Caco-2 (cell line): ENCODE measurements at places on chromosomes 1 and 21. TPM values are rescaled to one million over a fixed set of nuclear protein-coding genes. Genes with fewer than 3 reads are reported as not detected.

The TLCD4 gene
- total RNA-seq = 14.1 TPM in 2 replicates

The LEMD1 gene
- total RNA-seq = not detected in 2 replicates

The S100A3 gene
- total RNA-seq = 0.61 and 0.84 TPM in 2 replicates

The LRRC53 gene
- not detected in 2 replicates for total RNA-seq

DNA sequence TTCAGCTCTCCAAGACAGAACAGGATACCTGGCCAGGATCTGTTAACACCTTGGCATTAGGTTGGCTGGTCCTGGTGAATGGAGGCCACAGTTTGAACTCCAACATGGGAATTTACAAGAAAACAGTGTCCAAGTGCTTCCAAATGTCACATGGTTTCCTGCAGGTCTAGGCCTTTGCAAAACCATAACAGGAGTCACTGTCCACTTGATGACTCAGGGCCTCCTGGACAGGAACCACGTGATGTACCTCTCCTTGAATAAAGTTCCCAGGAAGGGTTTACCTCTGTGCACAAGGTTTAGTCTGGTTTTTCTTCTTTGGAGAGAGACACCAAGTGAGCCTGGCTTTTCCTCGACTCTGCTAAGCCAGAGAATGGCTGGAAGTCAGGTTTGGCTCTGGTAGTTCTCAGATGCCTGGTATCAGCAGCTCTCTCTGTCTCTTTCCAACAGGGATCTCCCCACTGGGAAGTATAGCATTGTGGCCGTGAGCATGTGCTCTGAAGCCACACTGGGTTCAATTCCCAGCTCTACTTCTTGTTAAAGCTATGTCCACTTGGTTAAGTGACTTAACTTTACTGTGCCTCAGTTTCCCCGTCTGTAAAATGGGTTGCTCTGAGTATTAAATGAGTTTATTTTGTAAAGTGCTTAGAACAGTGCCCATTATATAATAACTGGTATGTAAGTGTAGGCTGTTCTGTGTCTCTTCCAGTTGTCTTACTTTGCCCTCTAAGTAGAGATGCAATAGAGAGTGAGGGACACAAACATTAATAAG lies 27.3 kb upstream of the TMEM61 start:
- no peaks in the 10 kb centered on the region; the same call in 1 of the 2 replicates for H3K4me1 ChIP-seq
- no peak overlapping the region for H3K27ac ChIP-seq
- no peak for DNase-seq
- H3K27me3 ChIP-seq = no peaks in the 10 kb centered on the region
- H3K36me3 ChIP-seq = no peaks in the 10 kb centered on the region

DNA sequence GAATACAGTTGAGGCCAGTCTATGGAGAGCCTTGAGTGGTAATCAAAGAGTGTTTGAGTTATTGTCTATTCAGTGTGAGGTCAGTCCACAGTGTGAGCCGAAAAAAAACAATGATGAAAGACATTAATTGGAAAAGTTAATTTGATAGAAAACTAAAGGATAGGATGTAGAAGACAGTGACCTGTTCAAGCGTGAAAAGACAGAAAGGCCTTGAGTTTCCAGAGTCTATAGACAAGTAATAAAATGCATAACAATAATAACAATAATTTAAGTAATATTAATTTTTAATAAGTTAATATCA lies 90.4 kb downstream of the SLC30A10 start:
- no peak for DNase-seq
- H3K27ac ChIP-seq = no peak overlapping the region
- H3K36me3 ChIP-seq = no peaks in the 10 kb centered on the region
- no peaks in the 10 kb centered on the region for H3K27me3 ChIP-seq
